Heart right ventricle (tissue), 16 donors: ENCODE measurements at places on chromosomes 2 and 18. TPM values are rescaled to one million over a fixed set of nuclear protein-coding genes. Genes with fewer than 3 reads are reported as not detected.

- no peaks in the 10 kb centered on the region for H3K36me3 ChIP-seq
- no peaks in the 10 kb centered on the region for H3K27me3 ChIP-seq
- no peak overlapping the region for H3K27ac ChIP-seq
- no peak overlapping the region for H3K4me3 ChIP-seq
- no peak for DNase-seq
Measured at GRCh38 chr2:194826241-194826640, 830.8 kb upstream of the SLC39A10 start.

DNA sequence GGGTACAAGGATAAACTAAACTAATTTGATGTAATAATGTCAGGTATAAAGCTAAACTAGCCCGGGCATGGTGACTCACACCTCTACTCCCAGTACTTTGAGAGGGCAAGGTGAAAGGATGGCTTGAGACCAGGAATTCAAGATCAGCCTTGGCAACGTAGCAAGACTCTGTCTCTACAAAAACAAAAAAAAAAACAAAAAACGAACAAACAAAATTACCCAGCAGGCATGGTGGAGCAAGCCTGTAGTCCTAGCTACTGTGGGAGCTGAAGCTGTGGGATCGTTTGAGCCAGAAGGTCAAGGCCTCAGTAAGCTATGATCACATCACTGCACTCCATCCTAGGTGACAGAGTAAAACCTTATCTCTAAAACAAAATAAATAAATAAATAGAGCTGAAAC lies 131.8 kb upstream of the KYNU start:
- no peaks in the 10 kb centered on the region for H3K4me1 ChIP-seq
- no peaks in the 10 kb centered on the region for H3K36me3 ChIP-seq
- no peak overlapping the region for H3K4me3 ChIP-seq
- no peak overlapping the region for H3K27ac ChIP-seq

- H3K27ac ChIP-seq: no peak overlapping the region
- H3K36me3 ChIP-seq: no peaks in the 10 kb centered on the region
- DNase-seq: no peak
- no peak overlapping the region for H3K4me3 ChIP-seq
- no peaks in the 10 kb centered on the region for H3K27me3 ChIP-seq
Measured at GRCh38 chr2:96817882-96818281, 1.8 kb downstream of the CNNM3 start.

- H3K27ac ChIP-seq: no peak overlapping the region
- no peak overlapping the region for H3K4me3 ChIP-seq
- peaks cover 6% of the 10 kb centered on the region for H3K27me3 ChIP-seq
- no peak for DNase-seq
- H3K36me3 ChIP-seq: no peaks in the 10 kb centered on the region
Measured at GRCh38 chr2:15959331-15960153, 19.2 kb downstream of the MYCN start.

DNA sequence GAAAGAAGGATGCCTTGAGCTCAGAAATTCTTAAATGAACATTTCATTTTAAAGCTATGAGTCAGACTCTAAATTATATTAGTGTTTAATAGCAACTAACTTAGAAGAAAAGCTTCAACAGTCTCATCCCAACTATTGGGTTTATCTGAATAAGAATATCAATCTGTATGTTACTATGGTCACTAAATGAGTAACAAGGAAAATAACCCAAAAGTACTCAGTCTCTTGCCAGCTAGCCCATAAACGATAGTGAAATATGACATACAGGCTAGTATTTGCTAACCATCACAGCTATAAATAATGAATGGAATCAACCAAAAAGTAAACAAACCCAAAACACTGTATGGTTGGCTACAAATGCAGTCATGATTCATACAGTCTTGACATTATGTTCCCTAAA lies 174.9 kb downstream of the RAB3GAP1 start:
- H3K4me1 ChIP-seq: no peaks in the 10 kb centered on the region
- no peaks in the 10 kb centered on the region for H3K27me3 ChIP-seq
- no peak overlapping the region for H3K4me3 ChIP-seq
- DNase-seq: no peak
- peaks cover 13% of the 10 kb centered on the region for H3K36me3 ChIP-seq

- H3K4me1 ChIP-seq: peaks cover 4% of the 10 kb centered on the region
- no peak for DNase-seq
- no peak overlapping the region for H3K27ac ChIP-seq
- no peaks in the 10 kb centered on the region for H3K27me3 ChIP-seq
- H3K36me3 ChIP-seq: no peaks in the 10 kb centered on the region
Measured at GRCh38 chr2:3398857-3399256, 19.4 kb downstream of the TRAPPC12 start.

- DNase-seq: no peak
- H3K27me3 ChIP-seq: no peaks in the 10 kb centered on the region
- no peak overlapping the region for H3K27ac ChIP-seq
- no peaks in the 10 kb centered on the region for H3K36me3 ChIP-seq
Measured at GRCh38 chr2:1988049-1988448, 243.7 kb upstream of the PXDN start.

DNA sequence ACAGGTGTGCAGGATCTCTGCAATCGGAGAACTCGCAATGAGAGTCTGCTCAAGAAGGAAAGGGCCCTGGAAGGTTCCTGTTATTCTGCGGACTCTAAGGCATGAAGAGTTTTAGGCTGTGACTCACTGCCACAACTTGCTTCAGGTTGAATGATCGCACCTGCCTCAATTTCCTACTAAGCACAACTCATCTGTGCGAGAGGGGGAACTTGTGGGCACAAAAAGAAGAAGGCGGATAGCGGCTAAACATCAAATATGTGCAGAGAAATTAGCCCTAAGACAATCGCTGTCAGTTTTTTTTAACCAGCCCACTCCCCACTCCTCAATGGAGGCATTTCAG lies 14.0 kb upstream of the CREG2 start:
- no peak for DNase-seq
- peaks cover 28% of the 10 kb centered on the region for H3K4me1 ChIP-seq
- H3K36me3 ChIP-seq: no peaks in the 10 kb centered on the region
- no peak overlapping the region for H3K27ac ChIP-seq

- no peaks in the 10 kb centered on the region for H3K4me1 ChIP-seq
- no peaks in the 10 kb centered on the region for H3K27me3 ChIP-seq
- DNase-seq: no peak
- H3K36me3 ChIP-seq: peaks cover 4% of the 10 kb centered on the region
- no peak overlapping the region for H3K4me3 ChIP-seq
- no peak overlapping the region for H3K27ac ChIP-seq
Measured at GRCh38 chr2:178928077-178928476, 120.9 kb upstream of the TTN start.

- H3K4me1 ChIP-seq: no peaks in the 10 kb centered on the region
- no peaks in the 10 kb centered on the region for H3K27me3 ChIP-seq
- no peaks in the 10 kb centered on the region for H3K36me3 ChIP-seq
- no peak for DNase-seq
Measured at GRCh38 chr2:159441182-159441581, 154.7 kb upstream of the WDSUB1 start.

GRCh38 chr2:197931661-197932312 lies 127.4 kb downstream of the PLCL1 start:
- no peaks in the 10 kb centered on the region for H3K27me3 ChIP-seq
- H3K36me3 ChIP-seq: no peaks in the 10 kb centered on the region
- no peak overlapping the region for H3K4me3 ChIP-seq
- DNase-seq: no peak
- H3K27ac ChIP-seq: no peak overlapping the region
- H3K4me1 ChIP-seq: peaks cover 34% of the 10 kb centered on the region

- H3K4me3 ChIP-seq: no peak overlapping the region
- peaks cover 9% of the 10 kb centered on the region for H3K4me1 ChIP-seq
- no peaks in the 10 kb centered on the region for H3K36me3 ChIP-seq
- DNase-seq: no peak
Measured at GRCh38 chr2:138090330-138090729, 126.1 kb downstream of the HNMT start.

DNA sequence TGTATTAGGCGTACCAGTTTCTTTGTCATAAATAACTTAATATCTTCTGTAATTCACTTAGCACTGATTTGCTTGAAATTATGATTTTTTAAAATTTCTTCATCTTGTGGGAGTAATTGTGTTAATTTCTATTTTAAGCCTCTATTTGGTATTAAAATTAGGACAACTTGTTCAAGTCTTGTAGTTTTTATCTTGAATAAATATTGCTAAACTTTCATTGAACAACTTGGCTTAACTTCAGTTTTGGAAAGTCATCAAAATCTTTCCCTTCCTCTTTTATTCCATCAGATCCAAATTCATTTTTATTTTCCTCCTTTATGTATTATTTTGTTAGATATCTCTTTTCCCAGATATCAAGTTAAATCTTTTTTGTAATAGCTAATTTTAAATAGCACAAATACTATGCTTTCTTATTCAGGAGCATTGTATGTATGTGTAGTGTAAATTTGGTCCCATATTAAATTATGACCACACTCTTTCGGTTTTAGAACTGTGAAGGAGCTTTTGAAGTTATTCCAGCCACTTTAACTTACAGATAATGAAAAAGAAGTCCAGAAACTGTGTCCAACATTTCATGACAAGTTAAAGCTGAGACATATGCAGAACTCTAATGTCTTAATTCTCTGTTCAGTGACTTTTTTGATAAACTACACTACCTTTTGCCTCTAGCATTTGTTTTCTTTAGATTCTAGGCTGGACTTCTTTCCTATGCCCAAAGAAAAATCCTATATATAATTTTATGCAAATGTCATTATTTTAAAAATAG lies 31.7 kb upstream of the NT5C1B start:
- no peaks in the 10 kb centered on the region for H3K4me1 ChIP-seq
- no peak overlapping the region for H3K27ac ChIP-seq
- H3K4me3 ChIP-seq: no peak overlapping the region
- H3K36me3 ChIP-seq: no peaks in the 10 kb centered on the region
- H3K27me3 ChIP-seq: no peaks in the 10 kb centered on the region

SERPINB11 gene
- polyA plus RNA-seq: not detected

CHAC2 gene
- 2.0 TPM for polyA plus RNA-seq

WDR43 gene
- polyA plus RNA-seq: 11.2 TPM

GKN2 gene
- polyA plus RNA-seq: not detected

KCNJ3 gene
- polyA plus RNA-seq: 0.01 TPM

EVX2 gene
- polyA plus RNA-seq: not detected
